Psoas muscle (tissue), 8 donors: ENCODE measurements at places on chromosomes 2 and 18. TPM values are rescaled to one million over a fixed set of nuclear protein-coding genes. Genes with fewer than 3 reads are reported as not detected.

Gene WDR12
- 39.3 TPM for total RNA-seq

Gene CABLES1
- 0.98 TPM for total RNA-seq

Gene MPP4
- total RNA-seq: 0.17 TPM

Gene CENPA
- not detected for total RNA-seq

Gene LBX2
- total RNA-seq: not detected

Gene STARD6
- not detected for total RNA-seq

Gene TDRD15
- total RNA-seq: not detected

Gene SMYD1
- 240 TPM for total RNA-seq

Gene BCL11A
- 0.24 TPM for total RNA-seq

Gene CCDC141
- total RNA-seq: 5.9 TPM

Gene TMEM37
- total RNA-seq: 3.9 TPM

Gene CFAP65
- not detected for total RNA-seq

Gene GAL3ST2
- total RNA-seq: not detected

Gene GAD1
- not detected for total RNA-seq

Gene LRP1B
- 3.3 TPM for total RNA-seq

Gene ID2
- total RNA-seq: 14.7 TPM

Gene FSIP2
- total RNA-seq: 0.26 TPM

Gene EVA1A
- total RNA-seq: 1.3 TPM

Gene NLRC4
- 0.39 TPM for total RNA-seq
